ENCODE measurements at places on chromosomes 1 and 21.
A peak's percentile ranks its signal among the peaks of the same experiment; 100 is the strongest.

DNA sequence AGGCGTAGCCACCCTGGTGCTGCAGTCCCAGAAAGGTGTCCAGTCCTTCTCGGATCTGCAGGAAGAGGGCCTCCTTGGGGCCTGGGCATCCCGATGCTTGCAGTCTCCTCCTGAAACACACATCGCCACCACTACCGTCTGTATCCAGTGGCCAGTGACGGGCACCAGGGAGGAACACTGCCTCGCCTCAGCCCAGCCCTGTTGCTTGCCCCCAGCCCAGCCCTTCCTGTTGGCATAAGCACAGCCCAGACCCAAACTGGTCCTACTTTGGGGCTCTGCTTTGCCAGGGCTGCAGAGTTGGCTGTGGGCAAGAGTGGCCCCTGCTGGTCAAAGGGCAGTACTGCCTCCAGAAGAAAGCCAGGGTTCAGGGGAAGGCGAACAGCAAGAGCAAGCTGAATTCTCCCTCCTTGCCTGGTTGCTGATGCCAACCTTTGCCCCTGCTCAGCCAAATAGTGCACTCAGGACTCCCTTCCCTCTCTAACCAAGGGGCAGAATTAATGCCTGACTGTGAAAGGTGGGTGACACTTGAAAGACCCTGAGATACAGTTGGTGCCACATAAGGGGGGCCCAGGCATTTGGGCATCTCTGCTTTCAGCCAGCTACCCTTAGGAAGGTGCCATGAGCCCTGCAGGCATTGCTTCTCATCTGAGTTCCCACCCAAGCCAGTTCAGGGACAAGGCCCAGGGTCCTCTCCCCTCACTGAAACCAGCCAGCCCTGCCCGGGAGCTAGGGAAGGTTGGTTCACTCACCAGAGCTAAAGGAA lies 11.1 kb upstream of the ARHGEF2 start:
- peak; percentile 56 for DNase-seq

- no peak for DNase-seq
These were observed 54.1 kb downstream of the CD46 start for GRCh38 chr1:207805841-207806421.

- no peak for DNase-seq
These were observed 78.1 kb upstream of the CSF3R start for GRCh38 chr1:36560621-36561360.

DNA sequence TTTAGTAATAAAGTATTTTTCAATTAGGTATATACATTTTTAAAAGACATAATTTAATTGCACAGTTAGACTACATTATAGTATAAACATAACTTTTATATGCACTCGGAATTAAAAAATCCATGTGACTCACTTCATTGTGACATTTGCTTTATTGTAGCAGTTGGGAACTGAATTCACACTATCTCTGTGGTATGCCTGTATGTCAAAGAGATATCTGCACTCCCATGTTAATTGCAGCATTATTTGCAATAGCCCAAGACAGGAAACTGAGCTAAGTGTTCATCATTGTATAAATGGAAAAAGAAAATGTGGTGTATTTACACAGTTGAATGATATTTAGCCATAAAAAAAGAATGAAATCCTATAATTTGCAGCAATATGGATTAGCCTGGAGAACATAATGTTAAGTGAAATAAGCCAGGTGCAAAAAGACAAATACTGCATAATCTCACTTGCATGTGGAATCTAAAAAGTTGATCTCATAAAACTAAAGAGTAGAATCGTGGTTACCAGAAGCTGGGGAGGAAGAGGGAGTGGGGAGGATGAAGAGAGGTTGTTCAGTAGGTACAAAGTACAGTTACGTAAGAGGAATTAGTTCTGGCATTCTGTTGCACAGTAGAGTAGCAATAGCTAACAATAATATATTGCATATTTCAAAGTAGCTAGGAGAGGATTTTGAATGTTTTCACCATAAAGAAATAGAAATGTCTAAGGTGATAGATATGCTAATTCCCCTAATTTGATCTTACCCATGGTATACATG lies 64.8 kb downstream of the DPT start:
- no peak for DNase-seq

- DNase-seq, result no peak
These were observed 580 bp downstream of the DVL1 start for GRCh38 chr1:1348420-1349255.

GRCh38 chr1:90782046-90782445 lies 64.9 kb upstream of the BARHL2 start:
- DNase-seq, result no peak

- DNase-seq, result no peak
These were observed 1.2 kb downstream of the TMEM53 start for GRCh38 chr1:44672961-44673674.

All from NCI-H187 (cell line).